H1 (cell line): ENCODE measurements at places on chromosomes 7 and 10. TPM values are rescaled to one million over a fixed set of nuclear protein-coding genes. Genes with fewer than 3 reads are reported as not detected.
A peak's percentile ranks its signal among the peaks of the same experiment; 100 is the strongest.

DNA sequence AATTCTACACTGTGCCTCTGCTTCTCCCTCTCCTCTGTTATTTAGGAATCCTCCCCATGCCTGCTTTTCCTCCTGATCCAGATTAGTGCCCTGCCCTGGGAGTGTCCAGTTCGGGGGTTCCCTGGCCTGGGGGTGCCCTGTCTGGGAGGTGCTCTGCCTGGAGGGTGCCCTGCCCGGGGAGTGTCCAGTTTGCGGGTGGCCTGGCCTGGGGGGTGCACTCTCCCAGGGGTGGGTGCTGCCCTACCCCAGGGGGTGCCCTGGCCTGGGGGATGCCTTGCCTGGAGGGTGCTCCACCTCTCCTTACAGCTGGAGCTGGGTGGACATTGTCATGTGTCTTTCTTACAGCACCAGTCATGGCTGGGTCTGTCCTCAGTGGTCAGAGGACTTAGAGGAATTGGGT, 20.2 kb downstream of the RAMP3 start:
- DNase-seq: no peak

Gene NUTM2E
- polyA plus RNA-seq: 0.02 TPM in 1 of 2 replicates, not detected in the other

DNA sequence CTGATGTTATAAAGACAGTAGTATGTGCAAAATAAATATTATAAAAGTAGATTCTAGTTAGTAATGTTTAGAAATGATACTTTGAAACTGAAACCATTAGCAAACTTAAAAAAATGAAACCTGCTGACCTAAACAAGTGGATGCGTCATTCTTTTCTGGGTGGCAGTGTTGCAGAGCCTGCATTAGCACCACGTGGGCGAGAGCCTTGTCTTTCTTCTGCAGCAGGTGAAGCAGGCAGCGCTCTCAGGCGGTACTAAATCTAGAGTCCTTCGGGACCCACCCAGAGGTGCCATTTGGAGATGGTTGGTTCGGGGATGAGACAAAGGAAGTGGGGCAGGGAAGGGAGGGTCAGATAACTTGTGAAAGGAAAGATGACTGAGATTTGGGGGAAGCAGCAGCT, 759.1 kb upstream of the IGFBP3 start:
- DNase-seq: no peak

GRCh38 chr7:18778594-18778993, 283.0 kb downstream of the HDAC9 start:
- DNase-seq: no peak

- no peak for DNase-seq
These were observed 59.6 kb downstream of the TMEM209 start for GRCh38 chr7:130145424-130146100.

GRCh38 chr7:138021889-138022288, 20.0 kb upstream of the CREB3L2 start:
- no peak for DNase-seq

Gene FLNC
- 1.9 and 3.3 TPM in 2 replicates for polyA plus RNA-seq

DNA sequence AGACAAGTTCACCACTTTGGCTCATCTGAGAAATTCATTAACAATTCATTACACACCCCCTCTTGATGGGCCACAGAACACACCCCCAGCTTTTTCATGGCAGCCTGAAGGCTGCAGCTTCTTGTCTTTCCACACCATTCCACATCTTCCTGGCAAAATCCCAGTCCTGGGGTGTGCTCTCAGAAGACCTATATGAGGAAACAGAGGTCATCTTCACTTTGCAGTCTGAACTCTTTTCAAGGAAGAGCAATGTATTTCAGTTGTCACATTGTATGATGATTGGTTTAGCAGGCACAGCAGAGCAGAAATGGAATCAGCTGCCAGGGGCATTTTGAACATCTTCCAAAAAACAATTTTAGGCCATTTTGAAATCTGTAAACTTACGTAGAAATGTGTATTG, 7.8 kb upstream of the LRRC27 start:
- DNase-seq: no peak

Gene LRIT2
- polyA plus RNA-seq: not detected in 2 replicates

GRCh38 chr10:5570007-5570655, 45.4 kb downstream of the CALML3 start:
- DNase-seq: no peak

GRCh38 chr10:72126184-72126871, 38.0 kb upstream of the SPOCK2 start:
- DNase-seq: no peak

- DNase-seq: peak; percentile 86
These were observed 13.0 kb upstream of the STK31 start for GRCh38 chr7:23696916-23697441.

GRCh38 chr10:84540617-84541288, 212.4 kb downstream of the CCSER2 start:
- DNase-seq: no peak

Gene CYP3A5
- polyA plus RNA-seq: 0.06 TPM in 1 of 2 replicates, not detected in the other

- no peak for DNase-seq
These were observed 6.1 kb upstream of the NOM1 start for GRCh38 chr7:156943091-156944041.

- DNase-seq: no peak
These were observed 111.0 kb downstream of the LRRTM3 start for GRCh38 chr10:67036808-67037207.

GRCh38 chr7:49486974-49487829, 286.2 kb upstream of the VWC2 start:
- no peak for DNase-seq

DNA sequence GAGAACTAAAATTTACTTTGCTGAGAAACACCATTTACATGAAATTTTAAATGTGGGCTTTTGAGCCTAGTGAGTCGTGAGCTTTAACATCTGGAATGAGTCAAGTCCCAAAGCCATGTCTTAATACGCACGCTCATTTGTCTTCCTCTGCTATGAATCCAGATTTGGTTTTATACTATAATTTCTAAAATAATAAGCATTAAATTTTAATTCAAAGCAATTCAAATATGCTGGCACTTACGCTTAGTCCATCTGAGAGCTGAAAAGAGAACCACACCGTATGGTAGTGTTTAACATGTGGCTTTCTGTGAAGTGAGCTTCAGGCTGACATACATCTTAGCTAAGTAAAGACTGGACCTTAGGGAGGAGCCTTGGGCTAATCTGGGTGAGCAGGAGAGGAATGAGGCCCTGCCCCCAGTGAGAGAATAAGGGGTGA, 52.2 kb downstream of the CUBN start:
- DNase-seq: no peak

Gene CELF2
- polyA plus RNA-seq: 18.3 and 19.2 TPM in 2 replicates
